BJ (cell line): ENCODE measurements at places on chromosomes 11 and 22.

GRCh38 chr22:48449466-48450187 lies 1378.0 kb downstream of the BRD1 start:
- DNase-seq = no peak

GRCh38 chr11:78099666-78100065 lies 20.0 kb upstream of the NDUFC2 start:
- no peak for DNase-seq

DNA sequence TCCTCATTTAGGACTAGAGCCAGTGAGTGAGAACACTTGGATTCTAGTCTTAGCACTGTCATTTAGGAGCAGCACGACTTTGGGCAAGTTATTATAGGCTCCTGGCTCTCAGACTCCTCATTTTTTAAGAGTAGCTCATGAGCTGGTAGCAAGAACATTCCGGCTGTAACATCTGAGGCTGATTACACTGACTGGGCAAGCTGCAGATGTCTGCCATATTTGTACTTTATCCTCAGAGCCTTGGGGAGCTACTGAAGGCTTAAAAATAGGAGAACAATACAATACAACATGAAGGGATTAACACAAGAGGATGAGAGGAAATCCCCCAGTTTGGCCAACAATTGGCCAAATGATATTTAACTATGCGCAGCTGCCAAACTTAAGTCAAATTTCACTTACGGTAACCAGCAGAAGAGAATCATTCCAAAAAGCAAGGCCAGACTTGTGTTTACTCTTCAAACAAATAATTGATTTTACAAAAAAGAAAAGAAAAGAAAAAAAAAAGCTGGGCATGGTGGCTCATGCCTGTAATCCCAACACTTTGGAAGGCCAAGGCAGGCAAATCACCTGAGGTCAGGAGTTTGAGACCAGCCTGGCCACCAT lies 113.1 kb upstream of the ARHGAP42 start:
- no peak for DNase-seq

DNA sequence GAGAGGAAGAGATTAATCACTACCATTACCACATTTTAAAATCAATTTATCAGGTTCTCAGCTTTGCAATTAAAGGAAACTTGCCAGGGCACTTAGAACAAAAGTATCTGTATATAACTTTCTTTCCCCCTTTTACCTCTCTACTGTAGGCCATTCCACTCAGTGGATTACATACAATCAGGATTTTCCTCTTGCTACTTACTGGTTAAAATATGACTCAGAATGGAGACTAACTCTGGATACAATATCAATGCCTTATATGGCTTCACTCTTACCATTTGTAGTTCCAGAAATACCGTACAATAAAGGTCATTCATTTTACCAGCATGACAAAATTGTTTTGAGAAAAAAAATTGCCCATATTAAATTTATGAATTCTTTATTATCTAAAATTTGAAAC lies 706.8 kb downstream of the KCNA4 start:
- no peak for DNase-seq

- no peak for DNase-seq
Observed at GRCh38 chr22:48751539-48752437, 1075.9 kb downstream of the BRD1 start.

GRCh38 chr11:70623906-70624597 lies 225.7 kb downstream of the CTTN start:
- no peak for DNase-seq

- DNase-seq = no peak
Observed at GRCh38 chr11:8041576-8041975, 39.4 kb upstream of the TUB start.

GRCh38 chr11:15968461-15969130 lies 387.8 kb downstream of the SOX6 start:
- DNase-seq = no peak

- no peak for DNase-seq
Observed at GRCh38 chr11:122743949-122744348, 88.4 kb downstream of the UBASH3B start.

GRCh38 chr11:124068601-124069110 lies 27.5 kb upstream of the OR10G7 start:
- no peak for DNase-seq

- DNase-seq = no peak
Observed at GRCh38 chr11:68837583-68838571, 3.8 kb downstream of the CPT1A start.
